Stimulated activated CD4-positive, alpha-beta T cell treated with anti-CD3 and anti-CD28 coated beads, Interleukin-4, amount 100 ng/mL, for 24 hours (primary cell): ENCODE measurements at places on chromosomes 12 and 14.

- DNase-seq = no peak
Observed at GRCh38 chr12:117313926-117314325, 47.5 kb downstream of the NOS1 start.

GRCh38 chr12:32155961-32156529 lies 49.4 kb downstream of the BICD1 start:
- DNase-seq = no peak

DNA sequence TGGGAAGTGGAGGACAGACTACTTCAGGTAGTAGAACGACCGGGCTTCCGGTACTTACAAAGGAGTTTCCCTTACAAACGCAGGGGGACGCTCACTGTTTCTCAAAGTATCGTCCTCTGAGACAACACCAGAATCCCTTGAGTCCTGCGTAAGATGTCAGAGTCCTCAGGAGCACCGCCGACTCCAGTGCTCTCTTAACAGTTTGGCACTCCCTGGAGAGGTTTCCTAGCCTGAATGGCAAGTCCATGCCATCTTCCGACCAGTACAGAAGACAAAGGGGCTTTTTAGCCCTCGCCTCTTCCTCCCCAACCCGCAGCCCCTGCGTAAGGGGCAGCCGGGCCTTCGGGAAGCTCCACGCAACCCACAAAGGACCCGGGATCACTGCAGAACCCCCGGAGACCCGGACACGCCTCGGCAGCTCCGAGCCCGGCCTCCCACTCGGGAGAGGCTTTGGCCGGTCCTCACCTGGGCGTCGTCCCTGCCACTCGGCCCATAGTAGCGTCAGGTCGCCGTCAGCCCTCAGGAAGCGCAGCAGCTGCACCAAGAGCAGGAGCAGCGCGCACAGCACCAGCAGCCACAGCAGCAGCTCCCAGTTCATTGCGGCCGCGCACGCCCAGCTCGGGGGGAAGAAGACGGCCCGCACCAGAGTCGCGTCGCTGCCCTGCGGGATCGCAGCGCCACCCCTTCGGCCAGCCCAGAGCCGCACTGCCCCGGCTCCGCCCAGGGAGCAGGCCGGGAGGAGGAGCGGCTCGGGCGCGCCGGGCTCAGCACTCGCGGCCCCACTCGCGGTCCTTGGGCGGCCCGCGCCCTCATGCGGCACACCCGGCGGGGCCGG lies at the start of gene DHRS7:
Gene DHRS7 (minus strand): TSS at position 687 of the 835 bp plus-strand sequence. CDS start 89 bp downstream, at position 598.
- peak; percentile 67 for DNase-seq

GRCh38 chr12:68967046-68967445 lies 34.1 kb upstream of the CPM start:
- no peak for DNase-seq

- DNase-seq = no peak
Observed at GRCh38 chr12:82025462-82025861, 266.3 kb upstream of the PPFIA2 start.

DNA sequence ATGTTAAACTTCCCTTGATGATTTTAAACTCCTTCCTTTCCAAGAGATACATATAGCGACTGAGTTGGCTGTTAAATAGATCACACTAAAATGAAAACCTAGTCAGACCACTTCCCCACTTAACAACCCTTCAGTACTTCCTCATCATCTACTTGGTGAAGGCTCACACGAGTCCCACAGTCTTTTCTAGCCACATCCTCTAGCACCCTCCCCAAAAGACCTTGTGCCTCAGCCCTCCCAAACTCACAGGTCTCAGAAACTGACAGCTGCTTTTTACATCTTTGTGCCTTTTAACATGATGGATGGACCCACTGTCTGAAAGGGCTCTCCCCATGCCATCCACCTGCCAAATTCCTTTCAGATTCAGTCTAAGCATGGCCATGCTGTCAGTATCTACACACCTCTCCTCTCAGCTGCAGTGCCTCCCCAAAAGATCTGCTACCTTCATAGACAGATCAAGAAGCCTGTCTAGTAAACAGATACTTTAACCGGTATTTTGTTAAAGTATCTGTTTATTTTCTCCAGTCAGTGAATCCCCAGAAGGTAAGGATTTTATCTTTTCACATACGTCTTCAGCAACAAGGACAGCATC lies 65.1 kb upstream of the GPHB5 start:
- DNase-seq = peak; percentile 19
